Right ventricle myocardium superior (tissue), 1 donor: ENCODE measurements at places on chromosomes 5 and 9. TPM values are rescaled to one million over a fixed set of nuclear protein-coding genes. Genes with fewer than 3 reads are reported as not detected.

GRCh38 chr9:123680352-123680751 lies 249.6 kb downstream of the DENND1A start:
- no peak for DNase-seq

DNA sequence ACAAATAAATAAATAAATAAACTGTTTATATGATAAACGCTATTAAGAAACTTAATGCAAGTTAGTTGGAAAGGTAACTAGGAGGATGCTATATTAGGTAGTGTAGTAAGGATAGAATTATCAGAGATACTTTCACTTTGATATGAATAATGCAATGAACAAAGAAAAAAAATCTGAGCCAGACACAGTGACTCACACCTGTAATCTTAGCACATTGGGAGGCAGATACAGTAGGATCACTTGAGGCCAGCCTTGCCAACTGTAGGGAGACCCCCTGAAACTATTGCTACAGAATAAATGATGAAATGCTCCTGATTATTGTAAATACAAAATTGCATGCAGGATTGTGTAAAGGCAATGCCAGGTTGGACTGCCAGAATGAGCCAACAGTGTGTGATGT lies 109.2 kb downstream of the ANXA2R start:
- DNase-seq = no peak

DNA sequence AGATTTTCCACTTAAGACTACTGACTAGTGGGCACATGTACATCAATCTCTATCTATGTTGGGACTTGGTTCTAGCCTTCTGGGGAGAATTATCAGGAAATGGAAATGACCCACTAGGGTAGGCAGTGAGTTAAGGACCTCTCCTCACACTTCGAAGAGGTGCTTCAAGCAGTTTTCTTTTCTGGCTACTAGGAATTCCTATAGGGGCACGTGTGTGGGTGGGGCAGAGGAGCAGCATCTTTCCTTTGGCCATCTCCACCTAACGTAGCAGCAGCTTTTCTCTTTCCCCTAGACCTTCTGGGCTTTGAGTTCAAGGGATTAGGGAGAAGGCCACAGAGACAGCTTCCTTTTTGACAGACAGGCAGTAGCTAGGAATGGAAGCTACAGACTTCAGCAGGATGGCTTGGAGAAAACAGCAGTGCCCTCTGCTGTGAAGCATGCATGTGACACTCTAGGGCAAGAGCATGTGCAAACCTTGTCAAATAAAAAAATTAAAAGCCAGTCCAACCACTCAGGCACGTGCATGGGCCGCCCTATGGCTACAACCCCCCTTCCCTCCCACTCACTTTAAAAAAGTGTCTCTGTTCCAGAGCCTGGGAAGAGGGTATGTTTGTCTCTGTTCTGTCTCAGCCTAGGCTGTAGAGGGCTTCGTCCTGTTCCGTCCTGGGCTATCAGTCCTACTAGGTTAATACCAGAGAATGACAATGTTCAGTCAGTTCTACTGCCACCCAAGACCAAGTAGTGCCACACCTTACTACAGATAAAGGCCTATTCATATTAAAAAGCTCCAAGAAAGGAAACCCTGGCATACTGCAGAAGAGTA lies 8.7 kb upstream of the GFRA3 start:
- no peak for DNase-seq

- DNase-seq = peak; percentile 82
Observed at GRCh38 chr9:33170464-33171415, 3.6 kb upstream of the B4GALT1 start.

The PCDHA10 gene
- 0.05 TPM for total RNA-seq

The KIF20A gene
- total RNA-seq = 0.65 TPM

The STARD4 gene
- total RNA-seq = 2.0 TPM
